NCI-H460 (cell line): ENCODE measurements at places on chromosomes 13 and 19. TPM values are rescaled to one million over a fixed set of nuclear protein-coding genes. Genes with fewer than 3 reads are reported as not detected.

Gene SLC8A2
- total RNA-seq = not detected in 2 replicates

Gene C19orf85
- not detected in 2 replicates for total RNA-seq

Gene PEG3
- 0.07 TPM in 1 of 2 replicates, not detected in the other for total RNA-seq

Gene FFAR1
- total RNA-seq = not detected in 2 replicates

Gene ANKLE1
- 1.2 and 1.5 TPM in 2 replicates for total RNA-seq

Gene CC2D1A
- 13.8 and 15.5 TPM in 2 replicates for total RNA-seq

GRCh38 chr13:35698911-35699576 is 222.6 kb upstream of the MAB21L1 start:
- no peak for DNase-seq

GRCh38 chr19:31356587-31357314 is 7.5 kb upstream of the TSHZ3 start:
- DNase-seq = no peak

DNA sequence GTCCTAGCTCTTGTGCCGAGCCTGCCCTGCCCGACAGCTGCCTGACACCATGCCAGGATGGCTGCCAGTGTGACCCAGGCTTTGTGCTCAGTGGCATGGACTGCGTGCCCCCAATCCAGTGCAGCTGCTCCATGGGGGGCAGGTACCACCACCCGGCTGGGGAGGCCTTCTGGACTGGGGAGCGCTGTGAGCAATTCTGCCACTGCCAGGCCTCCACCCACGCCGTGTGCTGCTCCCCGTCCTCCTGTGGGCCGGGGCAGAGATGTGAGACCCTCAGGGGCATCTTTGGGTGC is 9.4 kb upstream of the FXYD3 start:
- no peak for DNase-seq

DNA sequence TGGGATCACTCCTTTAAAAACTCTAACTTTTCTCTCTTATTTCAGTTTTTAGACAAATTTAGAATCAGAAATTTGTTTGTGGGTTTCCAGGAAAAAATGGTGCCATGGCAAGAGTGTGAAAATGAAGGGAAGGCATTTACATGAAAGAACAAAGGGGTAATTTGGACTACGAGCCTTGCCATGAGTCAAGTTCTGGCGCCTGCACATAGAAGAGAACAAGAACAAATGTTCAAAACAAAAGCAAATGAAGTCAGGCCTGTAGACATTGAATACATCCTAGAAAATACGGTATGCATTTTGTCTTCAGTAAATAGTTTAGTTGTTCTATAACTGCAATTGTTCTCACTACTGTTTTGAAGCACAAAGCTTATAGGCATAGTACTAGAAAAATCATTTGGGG is 1390.5 kb downstream of the EFNB2 start:
- no peak for DNase-seq

GRCh38 chr19:58332697-58333096 is 5.9 kb downstream of the ZSCAN22 start:
- DNase-seq = no peak

DNA sequence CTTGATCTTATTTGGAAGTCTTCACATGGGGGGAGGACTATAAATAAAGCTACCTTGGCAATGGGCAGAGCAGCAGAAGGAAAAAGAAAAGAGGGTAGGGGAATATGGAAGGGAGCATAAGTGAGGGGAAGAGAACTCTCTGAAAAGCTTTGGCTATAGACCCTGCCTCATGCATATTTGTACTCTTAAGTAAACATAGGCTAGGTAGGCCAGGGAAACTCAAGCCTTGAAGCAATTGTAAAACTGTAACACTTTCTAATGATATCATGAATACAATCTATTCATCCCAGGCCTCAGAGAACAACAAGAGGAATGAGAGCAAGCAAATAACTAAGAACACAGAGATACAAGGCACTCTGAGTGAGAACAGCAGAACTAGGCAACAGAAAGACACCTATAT is 20.4 kb downstream of the MYCBP2 start:
- no peak for DNase-seq

DNA sequence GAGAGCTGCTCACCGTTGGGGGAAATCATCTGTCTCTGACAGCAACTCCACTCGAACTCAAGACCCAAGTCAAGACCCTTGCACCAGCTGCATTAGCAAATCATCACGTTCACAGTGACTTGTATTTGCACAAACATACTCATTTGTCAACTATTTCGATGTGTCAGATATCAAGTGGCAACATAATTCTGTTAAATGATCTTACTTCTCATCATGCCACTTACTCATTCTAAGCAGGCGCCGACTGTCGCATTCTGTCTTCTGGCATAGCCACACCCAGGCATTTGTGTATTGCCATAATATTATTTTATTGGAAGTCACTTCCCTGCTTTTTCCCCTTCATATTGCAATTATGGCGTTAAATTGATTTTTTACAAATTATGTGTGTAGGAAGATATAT is 23.0 kb upstream of the ATP1A3 start:
- no peak for DNase-seq

GRCh38 chr13:36480726-36481427 is 48.6 kb downstream of the CCNA1 start:
- no peak for DNase-seq

GRCh38 chr13:70424428-70424827 is 316.2 kb upstream of the KLHL1 start:
- DNase-seq = no peak

DNA sequence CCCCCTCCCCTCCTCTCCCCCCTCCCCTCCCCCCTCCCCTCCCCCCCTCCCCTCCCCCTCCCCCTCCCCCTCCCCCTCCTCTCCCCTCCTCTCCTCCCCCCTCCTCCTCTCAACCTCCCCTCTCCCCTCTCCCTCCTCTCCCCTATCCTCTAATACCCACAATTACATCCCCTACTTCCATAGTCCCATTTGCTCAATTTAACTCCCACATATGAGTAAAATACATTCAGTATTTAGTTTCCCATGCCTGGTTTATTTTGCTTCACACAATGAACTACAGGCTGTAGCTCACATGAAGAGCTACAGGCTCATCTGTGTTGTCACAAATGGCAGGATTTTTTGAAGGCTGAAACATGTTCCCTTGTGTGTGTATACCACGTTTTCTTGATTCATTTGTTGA is 6.9 kb downstream of the NLRP5 start:
- no peak for DNase-seq
